Gastrocnemius medialis (tissue), 4 donors: ENCODE measurements at places on chromosomes 1 and 21. TPM values are rescaled to one million over a fixed set of nuclear protein-coding genes. Genes with fewer than 3 reads are reported as not detected.

DNA sequence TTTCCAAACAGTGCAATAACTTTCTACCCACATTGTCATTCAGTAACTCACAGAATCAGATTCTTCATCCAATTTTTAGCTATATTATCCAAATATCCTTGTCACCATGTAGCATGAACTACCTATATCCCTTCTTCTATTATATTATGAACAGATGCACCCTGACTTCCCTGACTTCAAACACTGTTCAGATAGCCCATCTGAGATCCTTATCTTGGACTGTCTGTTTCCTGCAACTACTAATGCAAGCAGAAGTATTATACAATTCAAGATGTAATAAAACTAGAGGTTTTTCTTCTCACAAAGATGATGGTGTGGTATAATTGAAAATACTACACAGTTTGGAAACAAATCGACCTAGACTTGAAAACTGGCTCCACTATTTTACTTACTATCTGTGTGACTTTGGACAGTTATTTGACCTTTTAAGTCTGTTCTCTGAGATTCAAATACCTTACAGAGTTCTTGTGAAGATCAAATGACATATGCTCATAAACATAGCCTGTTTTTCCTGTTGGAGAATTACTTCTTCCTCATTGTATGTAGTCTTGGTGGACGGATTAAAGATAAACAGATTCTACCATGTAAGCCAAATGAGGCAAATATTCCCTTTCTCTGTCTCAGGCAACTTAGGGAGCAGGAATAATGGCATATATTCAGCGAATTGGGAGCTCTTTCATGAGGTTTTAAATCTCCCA lies 407.9 kb upstream of the ZRANB2 start:
- no peak for DNase-seq

DNA sequence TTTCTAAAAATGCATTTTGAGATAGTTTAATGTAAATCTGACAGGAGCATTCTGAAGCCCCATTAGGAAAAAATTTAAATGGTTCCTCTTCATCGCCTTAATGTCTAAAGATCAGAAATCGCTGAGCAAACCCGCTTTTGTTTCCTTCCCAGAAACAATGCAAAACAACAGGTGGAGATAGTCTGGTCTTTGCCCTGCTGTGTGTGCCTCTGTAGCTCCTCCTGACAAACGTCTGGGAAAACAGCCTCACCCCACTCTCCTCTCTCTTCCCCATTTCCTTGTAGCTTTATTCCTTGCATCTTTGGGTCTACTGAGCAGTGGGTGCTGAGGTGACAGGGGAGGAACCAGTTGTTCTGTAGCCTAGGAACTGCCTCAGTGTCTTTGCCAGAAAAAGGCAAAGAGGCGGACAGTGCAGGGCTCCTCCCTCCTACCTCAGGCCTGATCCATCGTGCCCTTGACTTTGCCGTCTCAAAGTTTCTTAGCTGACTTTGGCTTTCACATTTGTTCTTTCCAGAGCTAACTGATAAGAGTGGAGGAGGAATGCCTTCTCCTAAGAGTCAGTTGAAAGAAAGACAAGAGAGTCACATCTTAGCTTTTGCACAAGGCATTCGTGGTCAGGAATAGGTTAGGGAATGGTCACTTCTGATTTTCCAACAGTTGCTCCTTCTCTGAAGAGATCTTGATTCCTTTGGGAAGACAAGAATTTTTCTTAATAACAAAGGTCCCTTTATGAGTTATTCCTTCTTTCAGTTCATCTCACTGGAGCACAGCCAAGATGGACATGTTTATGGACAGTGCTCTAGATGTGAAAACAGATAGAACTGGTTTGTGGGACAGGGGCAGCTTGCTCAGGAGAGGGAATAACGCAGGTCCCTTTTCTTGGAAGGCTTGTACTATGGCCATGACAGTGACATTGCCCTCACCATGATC lies 24.9 kb downstream of the SYT11 start:
- DNase-seq, result no peak

GRCh38 chr1:102897557-102897956 lies 210.8 kb downstream of the COL11A1 start:
- DNase-seq, result no peak

DNA sequence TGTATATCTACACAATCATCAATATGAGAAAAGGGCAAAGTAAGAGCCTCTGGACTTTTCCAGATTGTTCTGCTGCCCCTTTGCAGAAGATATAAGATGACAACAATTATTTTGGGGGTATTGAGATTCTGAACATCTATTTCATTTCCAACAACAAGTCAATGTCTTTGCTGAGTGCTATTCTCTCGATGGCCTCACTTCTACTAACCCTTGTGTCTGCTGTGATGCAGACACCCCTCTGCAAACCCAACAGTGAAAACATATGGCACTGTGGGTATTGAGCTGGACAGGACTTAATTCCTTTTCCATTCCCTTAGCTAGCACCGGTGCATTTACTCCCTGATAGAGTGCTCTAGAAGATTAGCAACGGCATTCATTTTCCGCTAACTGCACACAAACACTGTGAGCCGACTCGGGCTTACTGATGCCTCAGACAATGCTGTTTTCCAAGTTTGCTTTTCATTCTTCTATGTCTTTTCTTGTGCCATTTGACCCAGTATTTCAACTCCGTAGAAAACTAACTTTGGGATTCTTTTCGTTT lies 33.4 kb upstream of the SMYD2 start:
- DNase-seq, result no peak

DNA sequence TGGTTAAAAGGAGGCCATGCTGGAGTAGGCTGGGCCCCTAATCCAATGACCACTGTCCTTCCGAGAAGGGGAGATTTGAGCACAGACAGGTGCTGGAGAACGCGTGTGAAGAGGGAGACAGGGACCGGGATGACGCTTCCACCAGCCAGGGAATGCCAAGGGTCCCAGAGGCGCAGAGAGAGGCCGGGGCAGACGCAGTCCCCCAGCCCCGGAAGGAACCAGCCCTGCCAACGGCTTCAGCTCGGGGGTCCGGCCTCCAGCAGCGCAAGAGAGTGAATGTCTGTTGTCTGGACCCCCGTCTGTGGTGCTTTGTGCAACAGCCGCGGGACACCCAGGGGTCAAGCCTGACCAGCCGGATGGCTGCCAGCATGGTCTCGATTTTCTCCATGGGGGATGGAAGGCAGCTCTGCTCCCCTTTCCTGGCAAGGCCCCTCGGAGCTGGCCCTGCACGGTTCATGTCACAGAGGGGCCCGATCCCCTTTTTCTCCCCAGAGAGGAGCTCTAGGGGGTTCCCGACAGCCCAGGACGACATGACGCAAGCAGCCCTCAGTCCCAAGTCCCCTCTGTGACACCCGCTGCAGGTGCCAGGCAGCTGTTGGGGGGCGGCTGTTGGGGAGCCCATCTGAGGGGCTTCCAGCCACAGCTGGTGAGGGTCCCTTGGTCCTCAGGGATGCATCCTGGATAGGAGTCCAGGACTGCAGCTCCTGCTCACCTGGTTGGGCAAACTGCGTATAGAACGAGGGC lies 73.5 kb downstream of the SIK1 start:
- DNase-seq, result no peak

- DNase-seq, result no peak
Measured at GRCh38 chr1:226656601-226657277, 82.3 kb downstream of the ITPKB start.

FCRLB gene
- not detected for total RNA-seq

LGR6 gene
- total RNA-seq, result not detected

DISP3 gene
- total RNA-seq, result not detected
